ENCODE measurements at places on chromosomes 6 and 20.

GRCh38 chr6:156689656-156690055, 87.5 kb upstream of the ARID1B start:
- no peaks in the 10 kb centered on the region for H3K27me3 ChIP-seq
- H3K36me3 ChIP-seq, result no peaks in the 10 kb centered on the region
- H3K27ac ChIP-seq, result no peak overlapping the region
- no peak overlapping the region for H3K4me3 ChIP-seq
- DNase-seq, result no peak

DNA sequence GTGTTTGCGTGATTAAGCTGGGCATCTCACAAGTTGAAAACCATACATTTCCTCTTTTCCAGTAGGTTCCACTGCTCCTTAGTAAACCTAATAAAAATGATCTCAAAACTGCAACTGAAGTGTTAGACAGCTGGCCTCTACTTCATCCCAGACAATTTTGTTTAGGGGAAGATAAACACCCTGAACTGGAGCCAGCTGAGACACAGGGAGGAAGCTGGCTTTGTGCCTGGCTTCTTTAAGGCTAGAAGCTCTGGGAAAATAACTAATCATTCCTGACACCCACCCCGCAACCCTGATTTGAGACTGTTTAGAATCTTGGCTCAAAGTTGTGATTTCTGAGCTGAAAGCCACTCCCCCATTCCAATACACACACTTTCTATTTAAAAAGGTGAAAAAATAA, 11.6 kb downstream of the PTPRT start:
- no peak overlapping the region for H3K4me3 ChIP-seq
- DNase-seq, result no peak
- H3K4me1 ChIP-seq, result no peaks in the 10 kb centered on the region
- no peaks in the 10 kb centered on the region for H3K36me3 ChIP-seq

GRCh38 chr6:21596145-21596948, 2.8 kb downstream of the SOX4 start:
- H3K27ac ChIP-seq, result peak overlapping the region; percentile 86
- H3K36me3 ChIP-seq, result peaks cover 5% of the 10 kb centered on the region
- H3K4me1 ChIP-seq, result peaks cover 27% of the 10 kb centered on the region
- peaks cover 44% of the 10 kb centered on the region for H3K27me3 ChIP-seq

GRCh38 chr6:4707011-4707410, 69.2 kb upstream of the CDYL start:
- no peak for DNase-seq
- no peak overlapping the region for H3K4me3 ChIP-seq
- H3K4me1 ChIP-seq, result no peaks in the 10 kb centered on the region
- no peaks in the 10 kb centered on the region for H3K36me3 ChIP-seq
- H3K27me3 ChIP-seq, result peaks cover 1% of the 10 kb centered on the region

- DNase-seq, result no peak
- peaks cover 23% of the 10 kb centered on the region for H3K27me3 ChIP-seq
- H3K4me3 ChIP-seq, result no peak overlapping the region
- H3K4me1 ChIP-seq, result peaks cover 5% of the 10 kb centered on the region
- H3K27ac ChIP-seq, result no peak overlapping the region
- H3K36me3 ChIP-seq, result no peaks in the 10 kb centered on the region
These were observed 100.8 kb downstream of the CAP2 start for GRCh38 chr6:17494177-17494576.

DNA sequence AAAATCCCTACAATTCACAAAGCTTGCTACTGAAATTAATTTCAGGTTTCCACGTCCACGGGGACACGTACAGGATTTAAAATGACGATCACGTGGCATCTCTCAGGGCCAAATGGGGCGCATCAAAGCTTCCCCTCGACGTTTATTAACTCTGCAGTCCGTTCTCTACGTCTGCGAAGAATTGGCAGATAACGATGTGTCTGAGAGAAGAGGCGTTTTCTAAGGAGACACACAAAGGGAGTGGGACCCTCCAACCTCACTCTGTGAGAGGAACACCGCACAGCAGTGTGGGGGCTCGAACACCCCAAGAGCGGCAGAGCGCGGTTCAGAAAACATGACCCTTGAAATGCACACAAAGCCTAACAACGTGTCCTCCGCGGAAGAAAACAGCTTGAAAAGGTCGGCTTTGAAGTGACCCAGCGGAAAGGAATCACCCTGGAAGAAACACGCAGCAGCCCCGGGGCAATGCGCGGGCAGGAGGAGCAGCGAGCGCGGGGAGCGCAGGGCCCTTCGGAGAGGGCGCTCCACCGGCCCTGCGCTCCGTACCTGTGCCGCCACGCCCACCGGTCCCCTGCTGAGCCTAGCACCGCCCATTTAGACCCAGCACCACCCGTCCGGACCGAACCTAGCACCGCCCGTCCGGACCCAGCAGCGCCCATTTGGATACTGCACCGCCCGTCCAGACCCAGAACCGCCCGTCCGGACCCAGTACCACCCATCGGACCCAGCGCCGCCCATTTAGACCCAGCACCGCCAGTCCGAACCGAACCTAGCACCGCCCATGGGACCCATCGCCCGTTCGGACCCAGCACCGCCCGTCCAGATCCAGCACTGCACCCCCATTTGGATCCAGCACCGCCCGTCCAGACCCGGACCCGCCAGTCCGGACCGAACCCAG, 1.1 kb upstream of the AFDN start:
- peak overlapping the region; percentile 77 for H3K4me3 ChIP-seq
- H3K4me1 ChIP-seq, result peaks cover 23% of the 10 kb centered on the region
- no peaks in the 10 kb centered on the region for H3K36me3 ChIP-seq
- H3K27me3 ChIP-seq, result peaks cover 65% of the 10 kb centered on the region
- H3K27ac ChIP-seq, result no peak overlapping the region
- no peak for DNase-seq

GRCh38 chr6:131782764-131783163, 25.1 kb upstream of the ENPP1 start:
- H3K36me3 ChIP-seq, result no peaks in the 10 kb centered on the region
- H3K4me1 ChIP-seq, result no peaks in the 10 kb centered on the region
- H3K4me3 ChIP-seq, result no peak overlapping the region
- no peak overlapping the region for H3K27ac ChIP-seq

DNA sequence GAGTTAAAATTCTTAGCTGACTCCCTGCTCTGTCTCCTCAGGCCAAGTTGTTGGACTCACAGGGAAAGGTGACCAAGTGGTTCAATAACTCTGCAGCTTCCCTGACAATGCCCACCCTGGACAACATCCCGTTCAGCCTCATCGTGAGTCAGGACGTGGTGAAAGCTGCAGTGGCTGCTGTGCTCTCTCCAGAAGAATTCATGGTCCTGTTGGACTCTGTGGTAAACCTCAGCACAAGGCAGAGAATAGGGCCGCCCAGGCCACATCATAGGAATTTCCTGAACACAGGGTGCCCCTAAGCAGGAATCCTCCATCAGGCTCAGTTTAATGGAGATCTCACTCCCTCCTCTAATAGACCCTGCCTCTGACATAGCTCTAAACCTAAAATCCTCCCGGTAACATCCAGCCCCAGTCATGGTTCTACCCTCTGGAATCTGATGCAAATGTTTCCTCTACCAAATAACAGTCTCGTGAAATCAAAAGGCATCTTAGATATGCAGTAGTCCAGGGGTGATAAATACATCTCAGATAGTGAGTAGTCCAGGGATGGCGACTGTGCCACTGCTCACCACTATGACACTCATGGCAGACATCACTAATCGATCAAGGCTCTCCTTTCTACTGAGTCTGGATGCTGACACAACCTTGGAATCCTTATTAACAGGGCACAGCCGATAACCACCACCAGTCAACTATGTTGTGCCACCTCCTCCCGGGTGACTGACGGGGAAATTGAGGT, 18.3 kb downstream of the BPIFB1 start:
- no peak overlapping the region for H3K27ac ChIP-seq
- no peak for DNase-seq
- peaks cover 8% of the 10 kb centered on the region for H3K4me1 ChIP-seq
- H3K27me3 ChIP-seq, result peaks cover 8% of the 10 kb centered on the region

GRCh38 chr6:7649037-7649810, 59.2 kb downstream of the SNRNP48 start:
- no peak for DNase-seq
- H3K27ac ChIP-seq, result no peak overlapping the region

- H3K27me3 ChIP-seq, result no peaks in the 10 kb centered on the region
- H3K4me1 ChIP-seq, result no peaks in the 10 kb centered on the region
- no peak overlapping the region for H3K4me3 ChIP-seq
These were observed 259.4 kb upstream of the POU3F2 start for GRCh38 chr6:98574984-98575383.

DNA sequence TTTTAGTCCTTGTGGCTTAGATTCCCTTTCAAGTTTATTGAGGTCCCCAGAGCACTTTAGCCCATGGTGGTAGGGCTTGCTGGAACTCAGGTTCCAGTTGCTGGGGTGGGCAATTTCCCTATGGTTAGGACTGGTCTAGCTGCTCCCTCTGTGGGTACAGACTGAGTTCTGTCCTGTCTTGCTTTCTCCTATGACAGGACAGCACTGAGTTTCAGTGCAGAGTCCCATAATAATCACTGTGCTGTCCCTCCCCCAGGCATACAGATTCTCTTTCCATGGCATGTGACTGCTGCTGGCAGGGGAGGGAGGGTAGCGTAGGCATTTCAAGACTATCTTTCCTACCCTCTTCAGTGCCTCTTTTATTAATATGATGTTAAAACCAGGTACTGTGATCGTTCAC, 17.1 kb upstream of the ERVFRD-1 start:
- peaks cover 23% of the 10 kb centered on the region for H3K36me3 ChIP-seq
- H3K4me1 ChIP-seq, result peaks cover 8% of the 10 kb centered on the region
- no peak for DNase-seq

GRCh38 chr6:6984585-6985366, 123.0 kb upstream of the RREB1 start:
- H3K4me1 ChIP-seq, result no peaks in the 10 kb centered on the region
- H3K27ac ChIP-seq, result no peak overlapping the region
- H3K4me3 ChIP-seq, result no peak overlapping the region
- no peak for DNase-seq
- peaks cover 4% of the 10 kb centered on the region for H3K27me3 ChIP-seq

DNA sequence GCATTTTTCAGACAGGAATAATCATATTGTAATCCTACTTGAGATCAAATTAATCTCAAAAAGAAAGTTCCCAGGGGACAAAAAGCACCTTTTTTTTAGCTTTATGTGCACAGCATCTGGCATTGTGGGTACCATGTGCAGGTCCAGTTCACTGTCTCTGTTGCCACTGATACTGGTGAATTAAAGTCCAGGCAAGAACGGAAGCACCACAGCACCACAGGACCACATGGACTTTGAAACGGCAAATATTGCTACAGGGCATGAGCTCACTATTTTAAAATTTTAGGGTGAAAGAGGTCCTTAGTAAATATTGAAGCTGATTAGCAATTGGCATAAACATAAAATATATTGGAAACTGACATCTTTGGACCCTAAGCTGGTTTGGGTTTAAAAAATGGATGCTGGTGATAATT, 709.0 kb downstream of the EPM2A start:
- DNase-seq, result no peak
- no peak overlapping the region for H3K4me3 ChIP-seq
- peaks cover 28% of the 10 kb centered on the region for H3K27me3 ChIP-seq
- no peaks in the 10 kb centered on the region for H3K4me1 ChIP-seq
- H3K36me3 ChIP-seq, result no peaks in the 10 kb centered on the region
- no peak overlapping the region for H3K27ac ChIP-seq

DNA sequence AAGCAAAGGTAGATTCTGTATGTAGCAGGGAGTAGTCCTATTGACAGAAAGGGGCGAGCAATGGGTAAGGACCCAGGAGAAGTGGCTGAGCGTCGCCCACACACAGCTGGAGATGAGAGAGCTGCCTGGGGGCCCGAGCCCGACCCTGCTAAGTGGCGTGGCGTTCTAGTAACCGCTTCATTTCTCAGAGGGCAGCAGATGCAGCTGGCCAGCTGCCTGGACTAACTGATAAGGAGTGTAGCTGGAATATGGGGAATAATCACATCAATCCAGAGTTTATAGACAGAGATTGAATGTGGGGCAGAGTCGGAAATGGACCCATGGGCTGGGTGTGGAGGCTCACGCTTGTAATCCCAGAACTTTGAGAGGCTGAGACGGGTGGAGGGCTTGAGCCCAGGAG, 64.4 kb downstream of the EZR start:
- H3K4me1 ChIP-seq, result peaks cover 4% of the 10 kb centered on the region
- H3K4me3 ChIP-seq, result no peak overlapping the region
- no peak overlapping the region for H3K27ac ChIP-seq
- no peaks in the 10 kb centered on the region for H3K27me3 ChIP-seq

- no peaks in the 10 kb centered on the region for H3K27me3 ChIP-seq
- no peak overlapping the region for H3K27ac ChIP-seq
- peaks cover 14% of the 10 kb centered on the region for H3K4me1 ChIP-seq
- DNase-seq, result no peak
These were observed 72.3 kb downstream of the BTBD9 start for GRCh38 chr6:38567436-38567835.

- H3K27me3 ChIP-seq, result no peaks in the 10 kb centered on the region
- H3K4me1 ChIP-seq, result peaks cover under 1% of the 10 kb centered on the region
- H3K27ac ChIP-seq, result no peak overlapping the region
- H3K4me3 ChIP-seq, result no peak overlapping the region
These were observed 34.3 kb downstream of the UQCC2 start for GRCh38 chr6:33677143-33677660.

DNA sequence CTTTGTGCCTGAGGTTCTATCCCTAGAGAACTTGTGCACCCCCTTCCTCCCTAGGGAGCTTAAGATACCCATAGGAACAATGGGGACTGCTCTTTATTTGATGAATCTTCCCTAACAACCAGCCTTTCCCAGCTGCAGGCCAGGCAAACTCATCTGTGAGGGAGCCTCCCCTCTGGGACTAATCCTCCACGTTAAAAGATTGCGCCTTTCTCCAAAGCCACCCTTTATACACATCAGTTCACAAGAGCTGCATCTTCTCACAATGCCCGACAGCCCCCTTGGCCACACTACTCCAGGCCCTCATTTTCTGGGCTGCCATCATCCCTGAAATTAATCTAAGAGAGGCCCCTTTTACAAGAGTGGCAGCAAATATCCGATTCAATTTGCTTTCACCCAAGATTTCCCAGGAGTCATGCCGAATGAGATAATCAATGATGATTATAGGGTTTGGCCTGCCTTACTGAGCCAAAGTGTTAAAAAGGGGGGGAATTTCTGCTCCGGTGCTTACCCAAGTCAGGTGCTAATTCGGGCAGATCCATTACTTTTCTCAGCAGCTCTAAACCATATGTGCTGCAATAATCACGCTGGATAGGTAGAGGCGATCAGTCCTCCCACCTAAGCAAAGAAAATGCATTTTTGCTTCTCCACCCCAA, 336.5 kb downstream of the KIF16B start:
- no peak overlapping the region for H3K4me3 ChIP-seq
- H3K27ac ChIP-seq, result no peak overlapping the region
- no peaks in the 10 kb centered on the region for H3K4me1 ChIP-seq
- DNase-seq, result no peak
- H3K27me3 ChIP-seq, result no peaks in the 10 kb centered on the region

GRCh38 chr20:478010-478948, 15.9 kb upstream of the TBC1D20 start:
- H3K36me3 ChIP-seq, result peaks cover 47% of the 10 kb centered on the region
- no peaks in the 10 kb centered on the region for H3K27me3 ChIP-seq
- peak overlapping the region; percentile 15 for H3K27ac ChIP-seq
- H3K4me1 ChIP-seq, result peaks cover 40% of the 10 kb centered on the region
- no peak overlapping the region for H3K4me3 ChIP-seq

GRCh38 chr20:55893031-55893430, 112.3 kb downstream of the CBLN4 start:
- DNase-seq, result no peak
- no peaks in the 10 kb centered on the region for H3K36me3 ChIP-seq
- no peak overlapping the region for H3K4me3 ChIP-seq
- no peaks in the 10 kb centered on the region for H3K4me1 ChIP-seq

GRCh38 chr6:161747506-161747905, 473.6 kb upstream of the AGPAT4 start:
- H3K4me3 ChIP-seq, result no peak overlapping the region
- peaks cover 3% of the 10 kb centered on the region for H3K4me1 ChIP-seq
- DNase-seq, result no peak
- H3K36me3 ChIP-seq, result no peaks in the 10 kb centered on the region
- no peaks in the 10 kb centered on the region for H3K27me3 ChIP-seq
- H3K27ac ChIP-seq, result no peak overlapping the region

Data from activated CD4-positive, alpha-beta T cell treated with anti-CD3 and anti-CD28 coated beads, Interleukin-2, amount 10 ng/mL, durations not matched to agents 7 days and 5 days (primary cell).